ENCODE measurements at places on chromosomes 1 and 21.

DNA sequence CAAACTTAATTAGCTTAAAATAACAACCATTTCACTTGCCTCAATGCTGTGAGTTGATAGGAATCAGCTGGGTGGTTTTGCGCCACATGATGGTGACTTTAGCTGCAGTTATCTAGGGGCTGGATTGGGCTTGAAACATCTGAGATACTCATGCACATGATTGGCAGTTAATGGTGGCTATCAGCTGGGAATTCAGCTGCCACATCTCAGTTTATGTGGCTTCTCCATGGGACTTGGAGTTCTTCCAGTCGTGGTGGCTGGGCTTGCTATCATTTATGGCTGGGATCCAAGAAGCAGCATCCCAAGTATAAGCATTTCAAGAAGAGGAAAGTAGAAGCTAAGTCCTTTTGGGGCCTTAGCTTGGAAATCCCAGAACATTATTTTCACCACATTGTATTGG, 36.4 kb downstream of the PDC start:
- no peak for DNase-seq
- peaks cover 9% of the 10 kb centered on the region for H3K36me3 ChIP-seq
- no peak overlapping the region for H3K4me3 ChIP-seq

DNA sequence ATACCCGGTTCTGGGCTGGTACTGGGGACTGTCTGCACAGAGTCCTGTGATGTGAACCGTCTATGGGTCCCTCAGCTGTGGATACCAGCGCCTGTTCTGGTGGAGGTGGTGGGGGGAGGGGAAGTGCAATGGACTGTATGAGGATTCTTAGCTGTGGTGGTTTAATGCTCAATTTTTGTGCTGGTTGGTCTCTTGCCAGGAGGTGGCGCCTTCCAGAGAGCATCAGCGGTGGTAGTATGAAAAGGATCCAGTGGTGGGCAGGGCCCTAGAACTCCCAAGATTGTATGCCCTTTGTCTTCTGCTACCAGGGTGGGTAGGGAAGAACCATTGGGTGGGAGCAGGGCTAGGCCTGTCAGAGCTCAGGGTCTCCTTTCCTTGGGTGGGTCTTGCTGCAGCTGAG, 89.4 kb upstream of the B3GALT2 start:
- H3K27me3 ChIP-seq, result no peaks in the 10 kb centered on the region
- no peak for DNase-seq
- no peak overlapping the region for H3K27ac ChIP-seq
- H3K36me3 ChIP-seq, result no peaks in the 10 kb centered on the region
- no peak overlapping the region for H3K4me3 ChIP-seq
- no peaks in the 10 kb centered on the region for H3K4me1 ChIP-seq

GRCh38 chr1:7430691-7431090, 340.4 kb upstream of the VAMP3 start:
- no peaks in the 10 kb centered on the region for H3K4me1 ChIP-seq
- peak; percentile 45 for DNase-seq
- no peak overlapping the region for H3K27ac ChIP-seq
- no peak overlapping the region for H3K4me3 ChIP-seq

- no peaks in the 10 kb centered on the region for H3K27me3 ChIP-seq
- peak; percentile 82 for DNase-seq
- no peaks in the 10 kb centered on the region for H3K36me3 ChIP-seq
- peaks cover 9% of the 10 kb centered on the region for H3K4me1 ChIP-seq
- H3K27ac ChIP-seq, result peak overlapping the region; percentile 82
- H3K4me3 ChIP-seq, result peak overlapping the region; percentile 82
Measured at GRCh38 chr1:40450495-40451237, 390 bp downstream of the ZFP69B start.

- H3K27me3 ChIP-seq, result no peaks in the 10 kb centered on the region
- peaks cover 2% of the 10 kb centered on the region for H3K4me1 ChIP-seq
- no peak for DNase-seq
- H3K36me3 ChIP-seq, result no peaks in the 10 kb centered on the region
Measured at GRCh38 chr1:230743899-230744298, 3.3 kb upstream of the CAPN9 start.

GRCh38 chr1:96409689-96410088, 311.9 kb upstream of the PTBP2 start:
- no peak overlapping the region for H3K4me3 ChIP-seq
- no peak for DNase-seq
- H3K36me3 ChIP-seq, result no peaks in the 10 kb centered on the region
- no peak overlapping the region for H3K27ac ChIP-seq
- no peaks in the 10 kb centered on the region for H3K27me3 ChIP-seq

Measured in osteoblast (primary cell).